ENCODE measurements at places on chromosomes 2 and 18. TPM values are rescaled to one million over a fixed set of nuclear protein-coding genes. Genes with fewer than 3 reads are reported as not detected.
A peak's percentile ranks its signal among the peaks of the same experiment; 100 is the strongest.

GRCh38 chr2:146776596-146776995 lies 1068.2 kb upstream of the ACVR2A start:
- DNase-seq, result no peak

PRPF40A gene
- total RNA-seq, result 133 TPM

- DNase-seq, result peak; percentile 64
These were observed 143.9 kb upstream of the KLHL29 start for GRCh38 chr2:23241121-23241520.

DNA sequence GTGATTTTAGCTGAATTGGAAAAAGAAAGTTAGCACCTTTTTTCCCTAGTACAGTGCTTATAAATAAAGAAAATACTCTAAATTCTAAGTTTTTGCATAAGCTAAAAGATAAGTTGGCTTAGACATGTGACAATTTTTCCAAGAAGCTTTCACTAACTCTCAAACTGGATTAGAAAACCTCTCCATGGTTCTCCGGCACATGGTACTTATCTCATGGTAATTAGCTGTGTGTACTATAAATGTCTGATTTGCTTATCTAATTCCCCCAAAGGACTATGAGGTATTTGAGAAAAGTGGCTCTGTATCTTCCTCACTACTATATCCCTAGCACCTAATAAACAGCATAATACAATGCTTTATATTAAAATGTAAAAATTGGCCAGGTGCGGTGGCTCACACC lies 71.1 kb downstream of the ROCK1 start:
- DNase-seq, result no peak

DNA sequence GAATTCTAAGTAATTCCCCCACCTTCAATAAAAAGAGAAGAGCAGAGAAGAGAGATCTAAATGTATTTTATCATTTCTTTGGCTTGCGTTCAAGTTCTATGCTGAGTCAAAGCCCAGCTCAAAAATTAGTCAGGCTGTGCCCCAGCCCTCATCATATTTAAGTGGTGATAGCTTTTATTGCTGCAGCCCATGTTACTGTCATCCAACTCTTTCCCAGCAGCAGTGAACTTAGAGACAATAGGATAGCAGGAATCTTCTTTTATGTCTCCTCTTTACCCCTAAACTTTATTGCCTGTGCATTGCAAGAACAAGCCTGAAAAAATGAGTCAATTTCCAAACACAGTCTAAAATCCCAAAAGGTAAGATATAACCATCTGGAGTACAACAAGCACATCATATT lies 1599.3 kb upstream of the PIK3C3 start:
- peak; percentile 0 for DNase-seq

DNA sequence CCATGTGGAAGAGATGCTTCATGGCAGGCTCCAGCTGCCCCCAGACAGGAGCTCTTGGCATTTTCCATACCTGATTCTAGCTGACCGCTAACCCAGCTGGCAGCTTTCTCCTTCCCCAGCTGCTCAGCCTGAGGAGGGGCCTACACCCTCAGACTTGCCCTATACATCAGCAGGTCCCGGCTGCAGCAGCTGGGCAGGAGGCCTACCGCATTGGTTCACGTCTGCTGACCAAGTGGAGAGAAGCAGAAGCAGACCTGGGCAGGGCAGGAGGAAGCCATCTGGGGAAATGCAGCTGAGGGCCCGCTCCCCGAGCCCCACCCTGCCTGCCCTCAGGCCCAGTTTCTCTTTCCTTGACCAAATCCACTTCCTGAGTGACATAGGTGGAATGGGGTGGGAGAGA lies 50.7 kb downstream of the LBH start:
- no peak for DNase-seq

DNA sequence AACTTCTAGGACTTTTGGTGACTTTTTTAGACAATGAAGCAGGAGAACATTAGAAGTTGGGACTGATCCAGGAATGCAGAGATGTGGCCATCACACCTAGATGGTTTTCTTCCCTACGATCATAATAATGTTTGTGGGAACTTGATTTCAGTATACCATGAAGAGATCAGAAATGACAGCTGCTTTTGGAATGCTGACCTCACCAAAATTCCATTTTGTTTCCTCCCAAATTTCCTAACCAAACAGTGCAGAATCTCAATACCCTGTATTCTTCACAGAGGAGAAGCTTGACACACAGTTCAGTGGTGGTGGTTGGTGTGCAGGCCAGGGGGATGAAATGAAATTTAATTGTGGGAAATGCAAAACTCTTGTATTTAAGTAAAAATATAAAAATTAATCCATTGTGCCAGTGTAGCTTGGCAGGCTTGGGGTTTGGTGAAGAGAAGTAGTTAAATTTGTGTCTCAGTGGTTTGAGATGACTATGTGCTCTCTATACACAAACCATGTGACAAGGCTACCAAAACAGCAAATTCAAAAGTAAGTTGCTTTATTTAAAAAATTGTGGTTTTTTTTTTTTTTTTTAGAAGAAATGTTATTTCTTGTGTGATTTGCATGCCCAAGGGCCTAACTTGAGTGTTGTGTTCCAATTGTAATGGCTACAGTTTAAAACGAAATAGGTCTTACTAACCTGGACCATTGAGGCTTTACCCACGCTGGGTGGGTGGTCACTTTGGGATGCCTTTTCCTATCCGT lies 252.4 kb downstream of the LPIN1 start:
- DNase-seq, result peak; percentile 78

- no peak for DNase-seq
These were observed 136.3 kb downstream of the ZNF516 start for GRCh38 chr18:76358774-76359173.

CNDP1 gene
- not detected for total RNA-seq

DNA sequence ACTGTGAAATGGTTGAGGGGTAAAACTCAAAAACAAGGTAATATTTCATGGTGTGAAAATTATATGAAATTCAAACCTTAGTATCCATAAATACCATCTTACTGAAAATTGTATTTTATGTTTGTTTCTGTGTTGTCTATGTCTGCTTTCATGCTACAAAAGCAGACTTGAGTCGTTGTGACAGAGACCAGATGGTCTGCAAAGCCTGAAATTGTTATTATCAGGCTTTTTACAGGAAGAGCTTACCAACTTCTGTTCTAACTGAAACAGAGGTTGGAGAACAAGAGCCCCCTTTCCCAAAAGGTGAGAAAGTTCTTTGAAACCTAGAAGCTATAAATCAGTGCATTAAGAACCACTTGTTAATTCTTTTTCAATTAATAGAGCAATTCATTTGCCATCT lies 110.0 kb downstream of the COL4A4 start:
- DNase-seq, result no peak

GRCh38 chr2:169095621-169096105 lies 26.3 kb downstream of the DHRS9 start:
- DNase-seq, result peak; percentile 79
